NCI-H1092 treated with DMSO at 0.1 percent for 48 hours (cell line): ENCODE measurements at places on chromosomes 3 and 15.

GRCh38 chr3:197372047-197372661 lies 73.7 kb upstream of the DLG1 start:
- DNase-seq: no peak

DNA sequence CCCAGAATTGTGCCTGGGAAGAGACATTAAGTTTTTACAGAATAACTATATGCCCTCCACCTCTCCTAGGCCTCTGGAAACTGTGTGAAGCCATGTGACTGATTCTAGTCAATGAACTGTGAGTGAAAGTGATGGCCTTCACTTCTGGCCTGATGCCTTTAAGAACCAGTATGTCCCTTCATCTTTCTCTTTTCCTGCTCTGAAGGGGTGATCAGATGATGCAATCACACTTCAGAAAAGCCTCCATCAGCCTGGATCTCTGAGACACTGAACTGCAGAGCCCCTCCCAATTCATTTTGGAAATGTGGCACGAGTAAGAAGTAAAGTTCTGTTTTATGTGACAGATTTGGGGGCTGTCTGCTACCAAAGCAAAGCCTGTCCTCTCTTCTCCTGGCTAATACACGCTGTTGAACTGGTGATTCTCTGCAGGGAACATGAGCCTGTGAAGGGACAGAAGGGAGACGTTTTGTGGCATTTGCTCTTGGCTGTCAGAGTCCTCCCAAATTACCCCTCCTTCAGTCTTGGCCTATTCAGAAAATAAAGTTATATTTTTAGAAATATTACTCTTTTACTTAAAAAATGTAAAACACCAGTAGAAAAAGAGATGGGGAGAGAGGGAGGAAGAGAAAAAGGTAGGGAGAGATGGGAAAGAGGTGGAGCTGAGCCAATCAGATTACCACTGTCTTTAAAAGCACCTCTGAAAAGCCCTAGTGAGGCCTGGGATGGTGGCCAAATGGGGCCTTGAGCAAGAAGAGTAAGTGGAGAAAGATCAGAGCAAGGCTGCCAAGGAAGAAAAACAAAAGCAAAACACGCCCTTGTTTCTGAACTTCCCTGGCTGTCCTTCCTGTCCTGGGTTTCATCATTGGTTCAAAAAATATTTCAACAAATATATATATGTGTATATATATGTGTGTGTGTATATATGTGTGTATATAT lies 40.9 kb upstream of the RYK start:
- peak; percentile 36 for DNase-seq

GRCh38 chr15:38475361-38475760 lies 21.4 kb downstream of the FAM98B start:
- DNase-seq: no peak

DNA sequence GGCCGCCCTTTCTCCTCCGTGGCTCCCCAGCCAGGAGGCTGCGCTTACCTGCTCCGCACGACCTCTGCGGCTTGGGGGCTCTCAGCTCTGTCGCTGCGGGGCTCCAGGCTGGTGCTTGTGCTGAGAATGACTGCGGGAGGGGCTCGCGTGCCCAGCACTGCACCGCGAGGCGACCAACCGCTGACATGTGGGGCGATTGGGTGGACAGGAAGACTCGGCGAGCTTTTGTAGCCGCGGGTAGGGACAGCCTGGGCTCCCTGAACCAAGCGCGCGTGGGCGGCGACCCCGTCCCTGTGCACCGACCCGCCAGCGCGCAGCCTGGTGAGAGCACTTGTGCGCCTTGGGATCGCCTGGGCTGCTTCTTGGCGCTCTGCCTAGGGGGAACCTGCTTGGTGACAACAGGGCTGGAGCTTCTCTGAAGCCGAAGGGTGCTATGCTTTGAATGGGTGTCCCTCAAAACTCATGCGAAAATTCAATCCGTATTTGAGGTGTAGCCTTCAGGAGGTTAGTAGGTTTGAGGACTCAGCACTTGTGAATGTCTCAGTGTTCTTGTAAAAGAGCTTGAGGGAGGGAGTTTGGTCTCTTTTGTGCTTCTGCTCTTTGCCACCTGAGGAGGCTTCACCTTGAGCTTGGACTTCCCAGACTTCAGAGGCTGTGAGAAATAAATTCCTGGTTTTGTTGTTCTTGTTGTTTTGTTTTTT lies 50.4 kb downstream of the IL12A start:
- DNase-seq: peak; percentile 23

DNA sequence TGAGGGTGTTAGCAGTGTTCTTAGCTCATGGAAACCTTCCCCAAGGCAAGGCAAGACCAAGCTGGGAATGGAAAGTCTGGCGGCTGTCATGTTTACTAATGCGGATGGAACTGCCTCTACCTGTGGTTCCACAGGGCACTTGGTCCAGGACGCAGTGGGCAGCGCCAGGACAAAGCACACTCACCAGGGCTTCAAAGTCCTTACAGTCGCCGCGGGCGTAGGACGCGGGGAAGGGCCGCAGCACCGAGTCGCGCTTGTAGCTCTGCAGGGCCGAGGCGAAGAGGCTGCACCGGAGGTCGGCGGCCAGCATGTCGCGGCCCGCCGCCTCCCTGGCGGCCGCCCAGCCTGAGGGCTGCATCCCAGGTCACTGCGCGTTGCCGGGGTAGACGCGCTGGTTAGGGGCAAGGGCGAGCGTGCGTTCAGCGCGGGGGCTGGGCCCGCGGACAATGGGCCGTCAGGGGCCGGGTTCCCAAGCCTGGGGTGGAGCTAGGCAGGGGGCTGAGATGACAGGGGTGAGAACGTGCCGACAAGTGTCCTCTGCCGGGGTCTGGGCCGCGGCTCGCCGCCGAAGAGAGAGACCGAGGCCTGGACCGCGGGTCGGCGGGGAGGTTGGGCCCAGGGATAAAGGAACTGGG lies 497 bp downstream of the PARP16 start:
- DNase-seq: peak; percentile 78

DNA sequence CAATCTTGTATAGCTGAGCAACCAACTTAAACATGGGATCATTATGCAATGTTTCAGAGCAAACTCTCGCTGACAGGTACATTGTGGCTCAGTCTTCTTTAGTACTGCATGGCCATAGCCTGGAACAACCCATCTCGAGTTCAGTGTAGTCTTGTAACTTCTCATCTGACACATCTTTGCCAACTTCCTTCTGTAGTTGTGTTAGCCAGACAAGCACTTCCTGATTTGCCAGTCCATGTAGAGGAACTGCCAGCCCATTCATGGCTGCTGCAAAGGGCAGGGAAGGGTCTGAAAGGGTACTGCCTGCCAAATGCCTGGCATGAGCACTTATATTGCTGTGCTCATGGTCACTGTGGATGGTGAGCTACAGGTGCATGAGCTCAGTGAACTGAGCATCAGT lies 49.2 kb upstream of the CCDC54 start:
- no peak for DNase-seq

DNA sequence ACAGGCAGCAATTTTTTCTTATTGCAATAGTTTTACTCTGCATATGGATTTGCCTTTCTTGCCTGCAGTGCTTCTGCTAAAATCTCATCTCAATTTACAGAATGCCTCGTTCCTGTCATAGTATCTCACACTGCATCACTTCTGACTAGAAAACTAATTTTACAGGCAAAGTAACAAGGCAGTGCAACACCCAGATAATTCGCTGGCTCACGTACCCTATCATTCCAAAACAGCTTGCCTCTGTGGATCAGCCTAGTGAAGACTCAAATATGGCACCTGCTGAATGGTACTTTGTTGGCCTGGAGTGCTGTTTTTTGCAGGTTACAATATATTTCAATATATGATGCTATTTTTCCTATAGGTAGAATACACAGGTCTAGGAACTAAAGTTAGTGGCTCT lies 5.3 kb downstream of the EIF5A2 start:
- no peak for DNase-seq

DNA sequence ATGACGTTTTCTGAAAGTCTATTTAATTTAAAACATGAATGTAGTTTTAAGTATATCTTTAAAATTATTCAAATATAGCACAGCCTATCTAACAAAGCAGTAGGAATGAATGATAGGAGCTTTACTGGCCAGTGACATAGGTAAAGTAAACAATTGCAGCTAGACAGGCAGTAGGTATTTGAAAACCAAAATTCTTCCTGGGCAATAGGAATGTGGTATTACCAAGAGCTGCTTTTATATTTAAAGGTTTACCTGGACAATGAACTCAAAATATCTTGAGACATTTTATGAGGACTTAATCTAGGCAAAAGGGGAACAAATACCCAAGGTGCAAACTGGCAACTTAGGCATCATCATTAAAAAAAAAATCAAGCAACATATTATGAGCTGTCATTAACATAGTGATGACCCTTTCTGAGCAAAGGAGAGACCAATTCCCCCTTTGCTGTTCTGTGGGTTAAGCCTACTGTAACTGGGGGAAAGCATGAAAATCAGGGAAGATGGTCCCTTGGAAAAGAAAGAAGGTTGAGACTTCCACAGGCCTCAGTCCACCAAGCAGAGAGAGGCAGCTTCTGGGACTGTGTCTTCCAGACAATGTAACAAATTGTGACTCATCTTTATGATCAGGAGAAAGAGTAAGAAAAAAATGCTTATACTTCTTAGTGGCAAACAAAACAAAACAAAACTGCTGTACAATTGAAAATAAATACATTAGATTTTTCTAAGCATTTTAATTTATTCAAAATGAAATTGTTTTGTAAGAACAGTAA lies 12.9 kb downstream of the ISL2 start:
- no peak for DNase-seq

DNA sequence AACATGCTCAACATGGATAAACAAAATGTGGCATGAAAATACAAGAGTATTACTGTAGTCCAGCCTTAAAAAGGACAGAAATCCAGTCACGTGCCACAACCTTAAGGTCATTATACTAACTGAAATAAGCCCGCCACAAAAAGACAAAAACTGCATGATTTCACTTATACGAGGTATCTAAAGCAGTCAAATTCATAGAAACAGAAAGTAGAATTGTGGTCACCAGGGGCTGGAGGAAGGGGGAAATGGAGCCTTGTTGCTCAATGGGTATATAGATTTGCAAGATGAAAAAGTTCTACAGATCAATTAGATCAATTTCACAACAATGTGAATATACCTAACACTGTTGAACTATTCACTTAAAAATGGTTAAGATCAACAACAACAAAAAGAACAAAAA lies 7.4 kb downstream of the GLB1 start:
- DNase-seq: no peak

DNA sequence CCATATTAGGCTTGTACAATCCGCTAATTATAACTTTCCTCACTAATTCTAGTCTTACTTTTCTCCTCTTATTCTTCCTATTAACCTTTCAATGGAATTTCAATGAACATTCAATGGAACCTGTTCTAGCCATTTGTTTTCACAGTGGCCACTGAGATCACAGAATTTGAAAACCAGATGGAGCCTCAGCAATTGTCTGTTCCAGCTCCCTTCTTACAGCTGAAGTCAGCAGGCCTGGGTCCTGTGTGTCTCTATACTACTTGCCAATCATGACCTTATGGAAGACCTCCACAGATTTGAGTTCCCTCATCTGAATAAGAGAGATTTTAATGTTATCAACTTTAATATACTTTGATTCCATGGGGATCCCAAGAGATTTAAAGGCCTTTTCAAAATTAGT lies 36.6 kb downstream of the TJP1 start:
- DNase-seq: no peak

- peak; percentile 1 for DNase-seq
Observed at GRCh38 chr15:39127925-39128617, 452.8 kb upstream of the THBS1 start.

DNA sequence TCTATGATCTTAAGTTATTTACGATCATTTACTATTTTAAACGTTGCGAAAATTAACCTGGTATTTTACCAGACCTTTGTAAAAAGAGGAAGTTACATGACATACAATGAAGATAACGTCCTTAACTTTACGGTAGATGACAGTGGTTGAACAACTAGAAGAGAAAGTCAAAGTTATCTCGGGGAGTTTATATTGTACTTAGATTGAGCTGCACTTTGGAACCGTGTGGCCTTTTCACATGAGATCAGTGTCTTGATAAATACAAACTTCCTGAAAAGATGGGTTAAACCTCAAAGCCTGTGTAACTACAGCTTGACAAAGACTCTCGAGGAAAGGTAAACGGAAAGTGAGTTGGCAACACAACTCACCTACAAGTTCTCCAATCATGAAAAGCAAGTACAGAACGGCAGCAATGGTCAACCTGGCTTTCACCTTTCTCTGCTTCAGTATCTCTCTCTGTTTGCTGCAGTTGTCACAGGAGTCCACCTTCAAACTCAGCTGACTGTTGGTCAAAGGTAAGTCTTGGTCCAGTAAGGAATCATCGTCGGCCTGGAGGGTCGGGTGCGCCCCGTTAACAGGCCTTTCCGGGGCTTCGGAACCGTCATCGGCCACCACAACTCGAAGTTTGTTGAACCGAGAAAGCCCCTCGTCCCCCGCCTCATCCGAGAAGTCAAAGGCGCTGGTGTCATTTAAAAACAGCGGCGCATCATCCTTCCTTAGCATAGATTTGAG lies 793 bp downstream of the SLC30A4 start:
- DNase-seq: peak; percentile 5

DNA sequence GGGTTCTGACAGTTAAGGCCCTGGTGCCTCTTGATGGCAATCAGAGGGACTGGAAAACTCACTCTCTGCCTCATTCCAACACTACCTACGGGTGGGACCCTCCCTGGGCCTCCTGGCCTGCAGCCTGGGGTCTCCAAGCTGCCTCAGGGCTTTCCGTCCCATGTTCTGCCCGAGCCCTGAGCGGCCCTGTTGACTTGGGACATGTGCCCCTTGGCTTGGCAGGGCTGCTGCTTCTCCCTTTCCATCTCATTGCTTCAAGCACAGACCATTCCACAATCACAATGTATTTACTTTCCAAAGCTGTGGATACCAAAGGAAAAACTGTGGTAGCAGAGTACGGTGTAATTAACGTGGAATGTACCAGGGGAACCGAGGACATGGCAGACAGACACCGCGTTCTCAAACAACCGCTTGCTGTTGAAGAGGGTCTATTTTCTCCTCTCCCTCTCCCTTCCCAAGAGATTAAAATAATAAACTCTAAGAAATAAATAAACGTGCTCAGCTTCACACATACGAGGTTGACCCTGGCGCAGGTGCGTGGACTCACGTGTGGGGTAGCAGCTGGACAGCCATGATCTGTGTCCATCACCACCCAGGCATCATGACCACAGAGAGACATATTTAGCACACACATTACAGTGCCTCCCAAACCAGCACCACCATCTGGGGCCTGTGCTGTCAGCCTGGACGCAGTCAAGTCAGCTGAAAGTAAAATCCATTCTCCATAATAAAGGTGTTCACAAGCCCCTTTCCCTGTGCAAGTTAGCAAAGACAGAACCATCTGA lies 172.0 kb downstream of the XXYLT1 start:
- no peak for DNase-seq

DNA sequence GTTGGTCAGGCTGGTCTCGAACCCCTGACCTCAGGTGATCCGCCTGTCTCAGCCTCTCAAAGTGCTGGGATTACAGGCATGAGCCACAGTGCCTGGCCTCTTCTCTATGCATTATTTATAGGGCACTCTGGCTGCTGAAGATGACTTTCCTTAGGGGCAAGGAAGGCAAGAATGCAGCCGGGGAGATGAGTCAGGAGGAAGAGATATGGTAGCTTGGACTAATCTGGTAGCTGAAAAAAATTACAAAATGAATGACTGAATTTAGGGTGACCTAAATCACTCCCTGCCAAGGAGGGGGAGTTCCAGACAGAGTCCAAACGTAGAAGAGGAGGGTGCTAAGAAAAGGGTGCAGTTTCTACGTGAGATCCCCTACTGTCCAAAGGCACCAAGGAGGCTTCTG lies 14.2 kb downstream of the RHCG start:
- no peak for DNase-seq

GRCh38 chr3:117314441-117315150 lies 605.0 kb downstream of the TUSC7 start:
- DNase-seq: no peak
